Regular cardiac myocyte (primary cell): ENCODE measurements at places on chromosomes 1 and 21. TPM values are rescaled to one million over a fixed set of nuclear protein-coding genes. Genes with fewer than 3 reads are reported as not detected.

Gene C1orf115
- total RNA-seq: 0.58 and 1.1 TPM in 2 replicates

Gene CFAP141
- not detected in 2 replicates for total RNA-seq

Gene PLPPR4
- 5.2 and 18.9 TPM in 2 replicates for total RNA-seq

Gene TNFRSF8
- under 0.01 and 0.56 TPM in 2 replicates for total RNA-seq

Gene SLC1A7
- total RNA-seq: 0.58 and 1.1 TPM in 2 replicates

Gene CCDC28B
- total RNA-seq: 7.9 and 17.3 TPM in 2 replicates

Gene RGS16
- total RNA-seq: 0.58 and 2.3 TPM in 2 replicates

Gene OR2L8
- total RNA-seq: not detected in 2 replicates

Gene FMO3
- 0.38 and 12.1 TPM in 2 replicates for total RNA-seq

Gene GSTM1
- 7.0 TPM in 1 of 2 replicates, not detected in the other for total RNA-seq

Gene CLDN17
- not detected in 2 replicates for total RNA-seq

Gene HHIPL2
- 0.28 TPM in 1 of 2 replicates, not detected in the other for total RNA-seq

Gene PGM1
- 70.2 and 119 TPM in 2 replicates for total RNA-seq

Gene KCNQ4
- total RNA-seq: 0.19 and 0.28 TPM in 2 replicates

Gene C1orf210
- total RNA-seq: not detected in 2 replicates

Gene CD2
- total RNA-seq: not detected in 2 replicates

Gene IVL
- not detected in 2 replicates for total RNA-seq

Gene DESI2
- 40.6 and 42.0 TPM in 2 replicates for total RNA-seq

Gene DIRAS3
- 8.2 and 128 TPM in 2 replicates for total RNA-seq

Gene LACTBL1
- total RNA-seq: not detected in 2 replicates

Gene GBP7
- total RNA-seq: not detected in 2 replicates

Gene NTNG1
- 0.85 and 1.3 TPM in 2 replicates for total RNA-seq

Gene LCE2B
- not detected in 2 replicates for total RNA-seq

Gene SELENBP1
- 18.8 and 19.7 TPM in 2 replicates for total RNA-seq

Gene GRIK3
- total RNA-seq: not detected in 2 replicates

Gene IRF6
- total RNA-seq: 0.19 and 0.85 TPM in 2 replicates

Gene TRMT13
- total RNA-seq: 10.7 and 14.4 TPM in 2 replicates

Gene AMY2B
- 1.5 and 10.7 TPM in 2 replicates for total RNA-seq

Gene TNFRSF9
- total RNA-seq: 0.19 and 0.28 TPM in 2 replicates
